ENCODE measurements at places on chromosomes 12 and 14.

DNA sequence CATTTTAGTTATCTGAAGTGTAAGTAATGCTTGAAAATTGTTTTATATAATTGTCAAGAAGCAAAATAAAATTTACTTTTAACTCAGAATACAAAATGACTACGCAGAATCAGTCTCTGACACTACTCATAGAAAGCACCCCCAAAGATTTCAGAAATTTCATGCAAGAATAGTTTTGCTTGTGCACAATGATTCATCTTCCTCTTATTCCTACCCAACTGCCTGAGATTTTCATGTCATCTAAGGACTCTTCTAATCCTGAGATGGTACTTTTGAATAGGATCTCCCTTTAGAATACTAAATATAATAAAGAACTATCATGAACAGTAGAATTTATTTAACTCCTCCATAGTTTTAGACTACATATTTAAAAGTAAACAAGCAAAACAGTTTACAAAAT, 485.3 kb upstream of the MGAT4C start:
- no peak for DNase-seq

- DNase-seq, result no peak
Observed at GRCh38 chr12:2387103-2387834, 334.5 kb downstream of the CACNA1C start.

DNA sequence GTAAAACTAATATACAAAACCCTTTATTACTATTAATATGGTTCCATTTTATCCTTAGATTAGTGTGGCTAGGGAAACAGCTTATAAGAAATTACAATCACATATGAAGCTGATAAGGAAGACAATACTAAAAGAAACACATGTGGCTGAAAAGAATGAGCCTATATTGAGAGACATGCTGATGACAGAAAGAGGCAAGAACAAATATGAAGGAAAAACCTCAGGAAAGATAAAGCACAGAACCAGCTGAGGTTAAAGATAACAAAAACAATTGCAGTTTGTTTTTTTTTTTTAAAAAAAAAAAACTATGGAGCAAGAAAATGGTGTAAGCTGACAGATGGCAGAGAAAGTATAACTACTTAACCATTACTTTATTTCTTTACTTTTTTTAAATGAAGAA, 69.2 kb upstream of the OSBPL8 start:
- DNase-seq, result no peak

DNA sequence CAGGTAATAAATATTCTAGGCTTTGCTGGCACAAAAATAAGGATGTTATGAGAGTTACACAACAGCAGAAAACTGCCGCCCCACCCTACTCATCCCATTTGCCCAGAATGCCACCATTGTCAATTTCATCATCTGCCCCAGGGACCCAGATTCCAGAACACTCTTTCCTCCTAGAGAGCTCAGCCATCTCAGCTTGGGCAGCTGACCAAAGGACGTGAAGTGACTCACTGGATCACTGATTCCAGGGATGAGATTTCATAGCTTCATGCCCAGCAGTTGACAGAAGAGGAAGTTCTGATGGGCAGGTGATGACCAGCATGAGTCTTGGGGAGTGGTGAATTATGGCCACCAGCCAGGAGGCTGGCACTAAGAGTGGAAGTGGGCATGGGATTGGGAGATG, 450.3 kb downstream of the RMST start:
- no peak for DNase-seq

GRCh38 chr12:72734581-72734980, 462.4 kb downstream of the TRHDE start:
- no peak for DNase-seq

GRCh38 chr12:63064080-63064479, 86.9 kb downstream of the AVPR1A start:
- no peak for DNase-seq

DNA sequence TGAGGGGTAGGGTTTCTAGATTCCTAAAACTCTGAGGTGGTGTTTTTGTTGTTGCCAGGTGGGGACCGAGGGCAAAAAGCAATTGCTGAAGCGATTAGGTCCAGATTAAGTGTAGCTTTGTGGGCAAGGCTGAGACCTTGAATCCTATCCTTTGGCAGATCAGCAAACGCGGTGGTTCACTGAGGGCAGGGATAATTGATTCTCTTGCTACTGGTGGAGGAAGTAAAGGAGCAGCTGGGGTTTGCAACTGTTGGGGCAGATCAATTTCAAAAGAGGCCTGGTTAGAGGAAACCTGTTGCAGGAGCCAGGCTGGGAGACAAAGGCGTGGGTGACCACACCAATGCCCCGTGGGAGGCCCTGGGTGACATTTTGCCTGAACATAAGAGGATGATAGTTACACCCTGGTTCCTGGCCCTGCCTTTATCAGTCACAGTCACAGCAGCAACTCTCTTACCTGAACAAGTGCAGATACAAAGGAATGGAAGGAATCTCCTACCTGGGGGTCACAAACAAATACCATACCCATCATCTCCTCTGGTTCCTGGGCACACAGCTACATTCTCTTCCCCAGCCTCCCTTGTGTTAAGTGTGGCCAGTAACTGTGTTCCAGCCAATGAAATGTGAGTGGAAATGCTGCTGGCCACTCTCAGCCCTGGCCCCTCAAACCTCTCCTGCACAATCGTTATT, 43.3 kb upstream of the RASSF3 start:
- no peak for DNase-seq

GRCh38 chr14:60862283-60862682, 118.6 kb downstream of the TRMT5 start:
- DNase-seq, result peak; percentile 56

DNA sequence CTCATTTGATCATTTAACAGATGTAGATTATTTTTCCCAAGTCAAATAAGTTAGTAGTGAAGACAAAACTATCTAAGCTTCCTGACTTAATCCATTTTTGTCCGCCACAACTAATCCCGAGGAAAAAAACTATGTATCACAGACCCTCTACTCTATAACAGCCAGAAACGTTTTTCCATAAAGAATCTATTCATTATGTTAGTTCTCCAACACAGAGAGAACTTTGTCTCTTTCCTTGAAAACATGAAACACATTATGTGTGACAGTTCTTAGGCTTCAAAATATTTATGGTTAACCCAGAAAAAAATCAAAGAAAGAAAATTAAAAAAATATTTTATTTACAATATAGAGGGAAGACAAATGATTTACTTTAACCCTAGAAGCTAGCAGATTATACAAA, 100.1 kb downstream of the PLEKHG7 start:
- no peak for DNase-seq

GRCh38 chr12:15155271-15155670, 65.9 kb downstream of the RERG start:
- no peak for DNase-seq

Data from mesothelial cell of epicardium (in vitro differentiated cells).